Hematopoietic multipotent progenitor cell (in vitro differentiated cells): ENCODE measurements at places on chromosomes 12 and 14. TPM values are rescaled to one million over a fixed set of nuclear protein-coding genes. Genes with fewer than 3 reads are reported as not detected.

Gene BLTP3B
- 10.2 TPM for total RNA-seq

DNA sequence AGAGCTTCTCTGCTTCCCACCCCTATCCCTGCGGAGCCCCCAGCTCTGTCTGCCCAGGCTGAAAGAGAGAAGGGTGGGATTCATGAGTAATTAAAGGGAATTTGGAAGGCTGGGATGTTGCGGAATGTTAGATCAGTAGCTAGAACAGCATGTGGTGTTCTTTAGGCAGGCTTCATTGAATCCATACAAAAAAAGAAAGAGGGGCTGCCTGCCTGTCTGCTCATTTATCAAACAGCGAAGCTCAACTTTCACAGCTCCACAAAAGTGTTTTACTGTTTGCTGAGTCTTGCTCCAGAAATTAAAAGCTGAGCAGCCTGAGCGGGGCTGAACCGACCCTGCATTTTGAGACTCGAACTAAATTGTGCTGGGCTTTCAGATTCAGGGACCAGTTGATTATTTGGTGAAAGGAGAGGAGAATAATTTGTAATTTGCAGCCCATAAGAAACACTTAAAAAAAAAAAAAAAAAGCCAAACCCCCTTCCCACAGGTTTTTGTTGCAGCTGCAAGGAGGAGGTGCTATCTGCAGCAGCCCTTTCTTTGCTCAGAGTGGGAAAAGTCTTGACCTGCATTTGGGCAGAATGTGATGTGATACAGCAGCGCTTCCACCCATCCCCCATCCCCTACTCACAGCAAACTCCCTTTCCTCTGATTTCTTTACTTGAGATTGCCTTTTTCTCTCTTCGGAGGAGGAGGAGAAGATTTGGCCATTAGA, 89.7 kb downstream of the RFX4 start:
- no peak for DNase-seq

- DNase-seq = no peak
Measured at GRCh38 chr14:105223770-105224544, 24.4 kb upstream of the BTBD6 start.

Gene UNG
- total RNA-seq = 28.3 TPM

Gene GPR132
- 13.5 TPM for total RNA-seq

DNA sequence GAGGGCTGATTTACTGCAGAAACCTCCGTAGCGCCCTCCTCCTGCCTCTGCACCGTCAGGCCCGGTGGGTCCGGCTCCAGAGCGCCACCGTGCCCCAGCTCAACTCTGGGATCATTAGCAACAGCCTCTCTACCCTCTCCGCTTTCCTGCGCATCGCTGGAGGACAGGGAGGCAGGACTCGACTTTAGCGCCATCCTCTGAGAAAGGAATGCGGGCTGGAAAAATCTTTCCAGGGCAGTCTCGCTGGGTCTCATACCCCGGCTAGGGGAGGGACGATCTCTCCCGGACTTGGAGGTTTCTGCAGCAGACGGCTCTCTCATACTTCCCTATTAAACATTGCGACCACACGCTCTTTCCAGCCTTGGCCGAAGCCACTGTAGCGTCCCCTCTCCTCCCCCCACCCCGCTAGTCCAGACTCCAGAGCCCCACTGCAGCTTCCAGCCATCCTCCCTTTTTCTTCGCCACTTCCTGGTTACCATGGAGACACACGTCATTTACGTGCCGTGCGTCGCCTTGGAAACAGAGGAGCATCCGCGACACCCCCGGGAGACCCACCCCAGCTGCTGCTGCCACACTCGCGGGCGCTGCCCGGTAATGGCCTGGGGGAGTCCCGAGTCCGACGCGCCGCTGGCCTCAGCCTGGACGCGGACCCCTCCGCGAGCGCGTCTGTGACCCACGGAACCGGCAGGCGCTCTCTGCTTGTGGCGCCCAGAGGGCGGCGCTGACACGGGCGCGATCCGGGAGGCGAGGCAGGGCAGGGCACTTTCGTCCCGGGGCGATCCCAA, at the start of gene CCDC184:
Gene CCDC184 (plus strand): TSS at position 554 of the 785 bp plus-strand sequence. CDS start 479 bp downstream, outside the sequence.
- DNase-seq = peak; percentile 70

Gene OR4K1
- total RNA-seq = not detected

DNA sequence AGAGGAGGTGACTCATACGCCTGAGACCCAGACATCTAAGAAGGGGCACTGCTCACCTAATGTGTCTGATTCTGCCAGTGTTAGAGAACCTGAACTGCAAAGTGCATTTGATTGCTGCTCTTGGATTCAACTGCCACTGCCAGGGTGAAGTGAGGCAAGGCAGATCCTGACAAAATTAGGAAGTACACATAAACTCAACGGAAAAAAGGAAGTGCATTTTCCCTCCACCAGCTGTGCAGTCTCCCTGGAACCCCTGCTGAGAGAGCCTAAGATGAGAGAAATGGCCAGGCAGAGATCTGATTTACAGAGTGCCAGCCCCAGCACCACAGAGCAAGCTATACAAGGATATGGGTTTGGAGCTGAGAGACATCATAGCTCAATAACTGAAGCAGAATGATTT, 215.3 kb downstream of the SEC23A start:
- no peak for DNase-seq

DNA sequence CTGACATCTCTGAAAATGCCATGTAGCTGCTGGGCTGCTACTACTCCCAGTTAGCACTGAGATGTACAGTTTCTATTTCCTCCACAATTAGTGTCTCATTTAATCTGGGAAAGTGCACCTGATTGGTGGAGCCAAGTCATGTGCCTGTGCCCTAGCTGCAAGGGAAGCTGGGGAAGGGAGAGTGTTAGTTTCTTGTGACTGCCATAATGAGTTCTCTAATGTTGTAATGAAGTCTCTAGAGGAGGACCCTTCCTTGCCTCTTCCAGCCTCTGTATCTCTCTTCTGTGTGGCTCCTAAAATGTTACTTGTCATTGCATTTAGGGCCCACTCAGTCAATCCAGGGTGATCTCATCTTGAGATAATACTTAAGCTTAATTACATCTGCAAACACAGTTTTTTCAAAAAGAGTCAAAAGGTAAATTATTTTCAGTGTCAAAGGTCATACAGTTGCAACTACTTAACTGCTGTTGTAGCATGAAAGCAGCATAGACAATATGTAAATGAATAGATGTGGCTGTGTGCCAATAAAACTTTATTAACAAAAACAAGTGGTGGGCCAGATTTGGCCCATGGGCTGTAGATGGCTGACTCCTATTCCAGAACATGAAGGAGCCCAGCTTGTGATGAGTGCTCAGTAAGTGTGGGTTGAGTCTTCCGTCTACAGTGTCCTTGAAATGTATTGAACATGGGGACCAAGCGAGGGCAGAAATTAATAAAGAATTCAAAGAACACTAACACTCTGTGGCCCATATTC, 137.2 kb upstream of the MAP1LC3B2 start:
- DNase-seq = no peak

- no peak for DNase-seq
Measured at GRCh38 chr14:24058260-24058950, 6.6 kb downstream of the CARMIL3 start.

Gene SLC22A17
- 23.4 TPM for total RNA-seq

Gene PIK3C2G
- total RNA-seq = not detected

Gene CAPZA3
- not detected for total RNA-seq

Gene CCNK
- 26.4 TPM for total RNA-seq

GRCh38 chr14:78022059-78022458, 148.1 kb upstream of the NRXN3 start:
- peak; percentile 92 for DNase-seq
